Stomach (tissue), 19 donors: ENCODE measurements at places on chromosomes 2 and 18. TPM values are rescaled to one million over a fixed set of nuclear protein-coding genes. Genes with fewer than 3 reads are reported as not detected.

Gene PPM1B
- 122 TPM for total RNA-seq

Gene MXD1
- 20.1 TPM for total RNA-seq

Gene SRD5A2
- total RNA-seq, result 0.18 TPM

Gene CD207
- total RNA-seq, result not detected

Gene RAD51AP2
- not detected for total RNA-seq

Gene SOWAHC
- total RNA-seq, result 93.9 TPM

Gene CD28
- total RNA-seq, result 0.29 TPM

Gene HOXD10
- not detected for total RNA-seq

Gene CENPO
- total RNA-seq, result 7.2 TPM

DNA sequence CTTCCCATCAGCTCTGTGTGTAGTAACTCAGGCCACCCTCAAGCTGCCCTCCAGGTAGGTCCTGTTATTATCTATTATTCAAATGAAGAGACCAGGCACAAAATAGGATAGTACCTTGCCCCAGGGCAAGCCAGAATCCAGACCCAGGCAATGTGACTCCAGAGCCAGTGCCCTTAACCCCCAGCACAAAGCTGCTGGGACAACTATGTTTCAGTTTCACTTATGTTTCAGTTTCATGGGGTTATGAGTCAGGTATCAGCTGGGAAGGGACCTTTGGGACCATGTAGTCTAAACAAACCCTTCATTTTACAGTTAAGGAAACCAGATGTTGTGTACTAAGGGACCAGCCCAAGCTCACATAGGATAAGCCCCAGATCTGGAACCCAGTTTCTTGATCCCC lies 10.0 kb downstream of the HK2 start:
- H3K36me3 ChIP-seq, result no peaks in the 10 kb centered on the region
- H3K27me3 ChIP-seq, result no peaks in the 10 kb centered on the region
- no peak overlapping the region for H3K4me3 ChIP-seq
- peaks cover 58% of the 10 kb centered on the region for H3K4me1 ChIP-seq
- peak overlapping the region; percentile 95 for H3K27ac ChIP-seq

DNA sequence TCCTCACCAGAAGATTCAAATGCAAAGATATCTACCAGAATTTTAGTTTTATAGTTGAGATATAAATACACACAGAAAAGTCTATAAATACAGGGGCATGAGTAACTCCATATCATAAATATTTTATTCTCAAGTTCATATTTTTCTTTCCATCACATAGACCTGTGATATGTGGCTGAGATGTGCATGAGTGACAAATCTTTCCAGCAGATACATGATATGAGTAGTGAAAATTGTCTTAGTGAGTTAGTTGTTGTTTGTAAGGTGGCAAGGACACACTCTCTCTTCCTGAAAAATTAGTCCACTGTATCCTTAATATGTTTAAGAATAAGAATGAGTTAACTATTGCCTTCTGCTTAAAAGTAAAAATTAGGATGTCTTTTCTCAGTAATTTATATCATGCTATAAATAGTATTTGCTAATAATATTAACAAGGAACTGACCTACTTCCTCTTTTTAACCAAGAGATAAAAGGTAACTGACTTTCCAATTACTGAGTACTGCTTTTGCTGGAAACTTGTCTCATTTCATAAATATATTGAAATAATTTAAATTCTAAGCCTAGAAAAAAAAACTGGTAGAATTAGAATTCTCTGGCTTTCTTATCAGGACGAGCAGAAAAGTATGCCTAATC lies 85.2 kb upstream of the SESTD1 start:
- peaks cover 9% of the 10 kb centered on the region for H3K4me1 ChIP-seq
- no peak for DNase-seq
- no peak overlapping the region for H3K4me3 ChIP-seq
- H3K36me3 ChIP-seq, result no peaks in the 10 kb centered on the region
- no peaks in the 10 kb centered on the region for H3K27me3 ChIP-seq
- no peak overlapping the region for H3K27ac ChIP-seq

- H3K4me1 ChIP-seq, result no peaks in the 10 kb centered on the region
- H3K36me3 ChIP-seq, result no peaks in the 10 kb centered on the region
- H3K27me3 ChIP-seq, result no peaks in the 10 kb centered on the region
- no peak overlapping the region for H3K27ac ChIP-seq
- DNase-seq, result peak; percentile 30
These were observed 140.7 kb downstream of the RNF144A start for GRCh38 chr2:7057865-7058400.

- H3K36me3 ChIP-seq, result peaks cover 16% of the 10 kb centered on the region
- DNase-seq, result peak; percentile 77
- peaks cover 12% of the 10 kb centered on the region for H3K4me1 ChIP-seq
- H3K4me3 ChIP-seq, result peak overlapping the region; percentile 65
- no peaks in the 10 kb centered on the region for H3K27me3 ChIP-seq
These were observed 1.1 kb downstream of the DNAJC27 start for GRCh38 chr2:24970483-24971285.

- H3K27me3 ChIP-seq, result no peaks in the 10 kb centered on the region
- no peaks in the 10 kb centered on the region for H3K36me3 ChIP-seq
- H3K4me3 ChIP-seq, result no peak overlapping the region
- no peak overlapping the region for H3K27ac ChIP-seq
These were observed 84.6 kb upstream of the TFPI start for GRCh38 chr2:187638840-187639239.

DNA sequence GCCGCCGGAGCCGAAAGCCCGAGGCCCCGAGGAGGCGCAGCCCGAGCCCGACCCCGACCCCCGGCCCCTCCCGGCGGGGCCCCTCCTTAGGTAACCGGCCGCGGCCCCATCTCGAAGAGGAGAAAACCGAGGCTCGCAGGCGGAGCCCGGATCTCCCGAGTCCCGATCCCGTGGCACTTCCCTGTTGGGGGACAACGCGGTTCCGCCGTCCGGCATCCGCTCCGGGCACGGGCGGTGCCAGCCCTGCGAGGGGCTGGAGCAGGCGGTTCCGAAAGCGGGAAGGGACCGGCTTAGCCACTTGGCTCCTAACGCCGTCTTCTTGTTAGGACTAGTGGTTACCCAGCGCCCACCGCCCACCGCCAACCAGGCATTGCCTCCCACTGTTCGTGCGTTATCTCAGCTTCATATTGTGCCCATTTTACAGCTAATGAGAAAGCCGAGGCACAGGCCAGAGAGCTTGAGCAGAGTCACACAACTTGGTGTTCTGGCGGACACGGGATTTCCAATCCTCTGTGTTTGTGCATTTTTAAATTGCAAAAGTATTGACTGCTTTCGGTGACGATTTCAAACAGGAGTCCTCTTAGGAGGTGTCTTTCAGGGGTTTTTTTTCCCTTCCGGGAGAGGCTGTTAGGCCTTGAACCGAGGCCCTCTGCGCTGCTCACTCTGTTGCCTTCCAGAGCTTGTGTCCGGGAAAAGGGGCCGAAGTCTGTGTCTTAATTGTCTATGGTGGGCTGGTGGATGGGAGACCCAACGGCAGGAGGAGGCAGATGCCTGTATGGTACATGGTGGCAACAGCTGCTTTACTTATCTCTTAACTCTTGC lies 562 bp downstream of the CENPA start:
- H3K27me3 ChIP-seq, result peaks cover 5% of the 10 kb centered on the region
- DNase-seq, result no peak
- H3K27ac ChIP-seq, result peak overlapping the region; percentile 69
- no peaks in the 10 kb centered on the region for H3K36me3 ChIP-seq
- peaks cover 13% of the 10 kb centered on the region for H3K4me1 ChIP-seq

DNA sequence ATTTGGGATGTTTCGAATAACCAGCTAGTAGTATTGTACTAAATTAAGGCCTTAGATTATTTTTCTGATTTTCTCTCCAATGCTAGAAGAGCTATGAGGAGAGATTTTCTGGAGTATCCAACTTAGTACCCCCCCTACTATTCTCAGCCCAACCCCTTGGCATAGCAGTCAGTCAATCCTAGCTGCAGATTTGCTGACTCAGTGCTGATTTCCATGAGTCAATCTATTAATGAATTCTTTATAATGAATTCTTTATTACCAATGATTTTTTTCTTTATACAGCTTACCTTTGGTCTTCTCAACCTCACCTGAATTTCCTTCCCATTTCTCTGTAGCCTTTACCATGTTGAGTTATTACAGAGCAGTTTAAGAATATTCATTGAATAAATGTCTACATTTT lies 192.8 kb upstream of the ETAA1 start:
- no peaks in the 10 kb centered on the region for H3K4me1 ChIP-seq
- no peaks in the 10 kb centered on the region for H3K27me3 ChIP-seq
- DNase-seq, result no peak

DNA sequence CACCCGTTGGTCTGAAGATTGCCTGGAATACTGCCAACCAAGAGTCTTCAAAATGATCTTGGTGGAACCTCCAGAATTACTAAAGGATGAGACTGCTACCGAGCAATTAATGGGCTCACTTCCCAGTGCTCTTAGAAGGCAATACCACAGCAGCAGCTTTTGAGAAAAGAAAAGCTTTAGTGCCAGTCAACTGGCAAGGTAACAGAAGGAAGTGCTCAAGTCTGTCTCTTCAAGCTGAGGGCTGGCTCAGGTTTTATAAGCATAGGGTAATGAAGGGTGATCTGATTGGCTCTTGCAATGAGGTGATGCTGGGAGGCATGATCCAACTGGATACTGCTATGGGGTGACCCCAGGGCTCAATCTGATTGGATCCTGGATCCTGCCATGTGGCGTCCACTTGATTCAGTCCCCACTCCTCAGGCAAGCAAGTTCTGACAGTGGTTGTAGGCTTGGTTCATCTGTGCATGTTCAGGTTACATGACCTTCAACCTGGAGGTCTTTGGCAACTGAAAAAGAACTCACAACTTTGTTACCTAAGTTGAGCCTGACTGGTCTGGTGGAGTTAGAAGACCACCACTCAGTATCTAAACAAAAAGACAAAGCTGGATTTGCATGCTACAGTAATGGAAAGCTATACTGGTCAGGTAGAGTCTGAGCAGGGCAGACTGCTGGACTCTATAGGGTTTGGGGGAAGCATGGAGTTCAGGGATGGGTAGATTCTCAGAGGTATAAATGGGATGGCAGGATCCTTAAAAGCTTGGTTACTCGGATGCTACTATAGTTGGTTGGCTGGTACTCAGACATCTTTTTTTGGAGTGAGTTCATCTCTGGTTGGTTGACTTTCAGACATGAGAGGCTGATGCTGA lies 14.0 kb upstream of the RIF1 start:
- DNase-seq, result no peak
- no peaks in the 10 kb centered on the region for H3K4me1 ChIP-seq
- no peak overlapping the region for H3K27ac ChIP-seq
- H3K27me3 ChIP-seq, result no peaks in the 10 kb centered on the region
- no peaks in the 10 kb centered on the region for H3K36me3 ChIP-seq

DNA sequence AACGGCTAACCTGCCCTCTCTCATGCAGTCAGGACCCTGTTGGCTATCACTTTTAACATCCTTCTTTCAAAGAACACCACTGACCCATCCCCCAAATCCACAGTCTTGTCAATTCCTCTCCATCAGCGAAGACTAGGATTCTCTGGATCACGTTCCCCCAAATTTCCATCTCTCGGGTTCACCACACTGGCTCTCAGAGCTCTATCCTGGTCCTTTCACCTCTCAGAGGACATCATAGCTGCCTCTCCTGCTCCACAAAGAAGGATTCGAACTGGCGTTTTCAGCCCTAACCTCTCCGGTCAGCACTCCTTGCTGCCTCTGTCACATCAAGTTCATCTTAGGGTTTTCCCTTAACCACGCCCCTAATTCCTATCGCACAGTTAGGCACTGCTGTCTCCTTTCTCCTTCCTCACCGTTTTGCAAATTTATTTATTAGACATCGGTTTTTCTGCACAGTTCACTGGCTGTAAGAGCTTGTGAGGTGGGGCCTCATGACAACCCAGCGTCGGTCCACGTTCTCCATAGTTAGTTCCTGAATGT lies 247.5 kb upstream of the PXDN start:
- H3K4me3 ChIP-seq, result no peak overlapping the region
- H3K27ac ChIP-seq, result no peak overlapping the region
- H3K27me3 ChIP-seq, result peaks cover 3% of the 10 kb centered on the region
- no peaks in the 10 kb centered on the region for H3K4me1 ChIP-seq
- H3K36me3 ChIP-seq, result no peaks in the 10 kb centered on the region

DNA sequence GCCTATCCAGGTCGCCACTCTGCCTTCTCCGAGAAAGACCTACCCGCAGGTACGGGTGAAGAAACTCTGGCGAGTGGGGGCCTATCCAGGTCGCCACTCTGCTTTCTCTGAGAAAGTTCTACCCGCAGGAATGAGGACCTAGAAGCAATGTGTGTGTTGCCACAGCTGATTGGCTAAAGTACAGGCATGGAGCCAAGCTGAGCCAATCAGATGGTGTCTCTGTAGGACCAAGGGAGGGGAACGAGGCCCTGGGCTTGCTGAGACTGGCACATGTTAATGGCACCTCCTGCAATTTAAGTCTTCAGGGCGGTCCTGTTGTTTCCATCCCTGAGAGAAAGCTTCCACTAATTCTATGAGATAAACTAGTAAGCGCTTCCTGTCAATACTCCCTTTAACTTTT lies 82.3 kb downstream of the KCTD1 start:
- H3K27ac ChIP-seq, result no peak overlapping the region
- peaks cover 3% of the 10 kb centered on the region for H3K36me3 ChIP-seq
- no peaks in the 10 kb centered on the region for H3K27me3 ChIP-seq
- no peaks in the 10 kb centered on the region for H3K4me1 ChIP-seq

DNA sequence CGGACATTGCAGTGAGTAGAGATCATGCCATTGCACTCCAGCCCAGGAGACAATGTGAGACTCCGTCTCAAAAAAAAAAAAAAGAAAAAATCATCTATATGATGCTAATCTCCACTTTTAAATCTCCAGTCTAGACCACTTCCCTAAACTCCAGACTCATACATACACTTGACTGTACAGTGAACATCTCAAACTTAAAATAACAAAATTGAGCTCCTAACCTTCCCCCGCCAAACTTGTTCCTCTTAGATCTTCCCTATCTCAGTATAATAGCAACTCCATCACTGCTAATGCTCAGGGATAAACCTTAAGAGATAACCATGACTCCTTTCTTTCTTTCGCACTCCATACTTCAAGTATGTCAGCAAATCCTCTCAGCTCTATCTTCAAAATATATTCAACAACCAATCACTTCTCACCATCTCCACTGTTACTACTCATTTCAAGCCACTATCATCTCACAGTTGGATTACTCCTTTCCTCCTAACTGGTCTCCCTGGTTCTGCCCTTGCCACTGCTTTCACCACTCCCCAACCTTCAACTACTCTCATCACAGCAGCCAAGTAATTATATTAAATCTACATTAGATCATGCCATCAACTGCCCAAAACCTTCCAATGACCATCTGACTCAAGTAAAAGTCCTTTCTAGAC lies 12.0 kb downstream of the MEMO1 start:
- H3K27me3 ChIP-seq, result no peaks in the 10 kb centered on the region
- no peak for DNase-seq
- peaks cover 5% of the 10 kb centered on the region for H3K4me1 ChIP-seq
- no peak overlapping the region for H3K4me3 ChIP-seq

GRCh38 chr2:146624430-146625160 lies 1220.2 kb upstream of the ACVR2A start:
- H3K27ac ChIP-seq, result no peak overlapping the region
- H3K4me1 ChIP-seq, result no peaks in the 10 kb centered on the region

- no peak overlapping the region for H3K27ac ChIP-seq
- no peaks in the 10 kb centered on the region for H3K27me3 ChIP-seq
- DNase-seq, result no peak
These were observed 33.5 kb downstream of the CUL3 start for GRCh38 chr2:224551693-224552092.

- DNase-seq, result no peak
- H3K27ac ChIP-seq, result no peak overlapping the region
- no peak overlapping the region for H3K4me3 ChIP-seq
These were observed 270.6 kb downstream of the CYRIA start for GRCh38 chr2:16394986-16395550.

GRCh38 chr2:1675633-1676032 lies 68.7 kb downstream of the PXDN start:
- H3K27ac ChIP-seq, result no peak overlapping the region
- H3K4me1 ChIP-seq, result peaks cover 11% of the 10 kb centered on the region
- no peaks in the 10 kb centered on the region for H3K27me3 ChIP-seq
- peaks cover 85% of the 10 kb centered on the region for H3K36me3 ChIP-seq
